ENCODE measurements at places on chromosomes 7 and 10. TPM values are rescaled to one million over a fixed set of nuclear protein-coding genes. Genes with fewer than 3 reads are reported as not detected.

DNA sequence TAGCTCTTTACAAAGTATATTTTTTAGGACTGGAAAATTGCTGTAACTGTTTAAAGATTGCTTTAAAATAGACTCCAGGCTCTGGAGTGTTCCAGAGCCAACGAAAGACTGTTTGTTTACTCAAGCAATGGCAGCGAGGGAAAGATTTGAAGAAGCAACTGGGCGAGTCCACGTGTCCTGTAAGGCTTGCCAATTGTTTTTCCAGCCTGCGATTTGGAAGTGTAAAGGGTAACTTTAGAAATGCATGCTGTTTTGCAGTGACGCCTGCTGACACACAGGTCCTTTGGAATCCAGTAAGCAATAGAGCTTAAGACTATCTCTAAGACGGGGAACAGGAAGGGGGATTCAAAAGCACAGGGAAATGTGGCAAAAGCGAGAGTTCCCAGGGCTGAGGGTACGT is 55.8 kb downstream of the TACC2 start:
- no peak for DNase-seq

DNA sequence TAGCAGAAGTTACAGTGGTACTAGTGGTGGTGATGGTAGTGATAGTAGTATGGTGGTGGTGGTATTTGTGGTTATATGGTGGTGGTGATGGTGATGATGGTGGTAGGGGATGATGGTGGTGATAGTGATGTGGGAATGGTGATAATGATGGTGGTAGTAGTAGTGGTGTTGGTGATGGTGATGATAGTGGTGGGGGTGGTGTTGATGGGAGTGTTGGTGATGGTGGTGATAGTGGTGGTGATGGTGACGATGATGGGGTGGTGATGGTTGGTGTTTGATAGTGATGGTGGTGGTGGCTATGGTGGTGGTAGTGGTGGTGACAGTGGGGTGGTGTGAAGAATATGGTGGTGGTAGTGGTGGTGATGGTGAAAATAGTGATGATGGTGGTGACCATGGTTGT is 27.9 kb upstream of the MGAM2 start:
- DNase-seq = no peak

DNA sequence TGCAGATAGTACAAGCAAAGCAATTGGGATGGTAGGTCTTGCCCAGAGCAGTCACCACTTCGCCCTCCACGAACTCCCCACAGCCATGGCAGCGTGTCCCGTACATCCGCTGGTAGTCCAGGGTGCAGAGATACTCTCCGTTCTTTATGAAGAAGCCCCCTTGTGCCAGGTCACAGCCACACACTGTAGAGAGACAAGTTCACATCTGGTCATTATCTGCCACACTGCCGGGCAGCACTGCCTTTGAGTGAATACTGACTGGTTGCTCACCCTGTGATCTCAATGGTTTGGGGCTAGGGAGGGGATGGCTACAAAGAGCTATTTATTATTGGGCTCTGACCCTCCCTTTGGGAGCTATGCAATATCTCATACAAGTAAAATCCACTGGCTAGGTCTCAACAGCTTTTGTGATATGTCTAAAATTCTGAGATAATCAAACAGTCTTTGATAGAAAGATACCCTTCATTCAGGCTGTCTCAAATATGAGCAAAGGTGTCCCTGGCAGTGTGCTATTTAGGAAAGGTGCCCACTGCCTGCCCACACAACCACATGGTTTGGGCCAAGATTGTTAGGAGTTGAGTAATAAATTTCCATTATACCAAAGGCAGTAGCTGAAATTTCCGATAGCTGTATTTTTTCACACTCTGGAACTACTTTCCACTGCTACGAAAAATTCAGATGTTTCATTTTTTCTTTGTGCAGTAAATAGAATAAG is 82.5 kb downstream of the ABLIM1 start:
- no peak for DNase-seq

- DNase-seq = peak; percentile 77
Observed at GRCh38 chr10:19847321-19847720, 31.1 kb downstream of the PLXDC2 start.

- peak; percentile 44 for DNase-seq
Observed at GRCh38 chr7:137903382-137904169, 56.8 kb upstream of the DGKI start.

The SPDYE16 gene
- total RNA-seq = not detected

The PNLIPRP1 gene
- total RNA-seq = not detected

The STAMBPL1 gene
- 9.6 TPM for total RNA-seq

The MUC3A gene
- 0.17 TPM for total RNA-seq

The MACC1 gene
- total RNA-seq = 7.9 TPM

All from foreskin keratinocyte (primary cell).